ENCODE measurements at places on chromosomes 4 and X.

- no peak for DNase-seq
These were observed 118.9 kb downstream of the TMA16 start for GRCh38 chr4:163613383-163613782.

DNA sequence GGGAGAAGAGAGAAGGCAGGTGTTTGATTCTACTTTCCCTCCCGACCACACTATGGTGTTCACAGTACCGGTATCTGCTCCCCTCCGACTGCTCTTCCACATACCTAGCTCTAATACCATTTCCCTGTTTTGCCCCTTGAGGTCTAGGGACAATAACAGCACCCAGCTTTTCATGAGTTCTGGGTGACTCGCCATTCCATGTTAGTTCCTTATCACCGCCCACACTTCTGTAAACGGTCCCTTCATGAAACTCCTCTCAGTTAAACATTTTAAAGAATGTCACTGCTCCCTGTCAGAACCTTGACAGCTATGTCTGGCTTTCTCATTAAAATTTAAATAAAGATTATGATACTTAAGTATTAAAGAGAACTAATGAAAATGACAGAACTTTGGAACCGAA lies 136.7 kb downstream of the ADAMTS3 start:
- DNase-seq = no peak

DNA sequence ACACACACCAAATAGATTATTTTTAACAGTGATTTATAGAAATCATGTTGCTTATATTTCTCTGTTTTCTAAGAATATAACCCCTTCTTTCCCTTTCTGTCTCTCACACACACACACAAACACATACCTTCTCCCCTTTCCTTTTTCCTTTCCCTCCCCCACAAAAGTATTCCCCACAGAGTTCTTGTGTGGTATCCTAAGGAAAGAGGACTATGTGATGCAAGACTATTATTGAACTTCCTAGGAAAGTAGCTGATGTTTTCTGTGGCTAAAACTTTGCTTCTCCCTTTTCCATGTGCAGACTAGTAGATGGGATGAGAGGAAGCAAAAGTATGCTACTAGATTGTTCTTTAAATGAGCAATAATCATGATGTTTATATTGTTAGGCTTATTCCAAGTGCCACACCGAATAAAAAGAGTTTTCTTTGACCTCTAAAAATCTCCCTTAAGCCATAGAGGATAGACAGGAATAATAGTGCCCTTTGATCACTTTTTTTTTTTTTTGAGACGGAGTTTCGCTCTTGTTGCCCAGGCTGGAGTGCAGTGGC lies 38.7 kb downstream of the CPEB2 start:
- no peak for DNase-seq

DNA sequence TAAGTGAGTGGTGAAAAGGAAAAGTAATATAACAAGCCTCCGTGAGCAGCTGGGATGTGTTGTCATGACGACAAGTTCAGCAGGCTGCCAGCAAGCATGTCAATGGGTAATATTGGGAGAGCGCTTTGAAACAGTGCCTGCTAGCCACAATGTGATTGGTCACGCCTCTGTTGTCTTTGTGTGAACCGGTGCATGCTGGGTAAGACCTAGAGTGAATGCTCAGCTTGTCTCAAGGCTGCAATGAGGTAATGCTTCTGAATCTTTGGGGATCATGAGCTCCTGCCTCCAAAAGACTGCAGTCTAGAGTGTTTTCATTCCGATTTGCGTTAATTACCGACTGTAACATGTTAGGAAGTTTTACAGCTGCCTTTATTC lies 54.9 kb downstream of the STOX2 start:
- DNase-seq = peak; percentile 36
